SK-N-SH treated with all-trans-retinoic acid at 6 μM for 48 hours (cell line): ENCODE measurements at places on chromosomes 16 and 17.

DNA sequence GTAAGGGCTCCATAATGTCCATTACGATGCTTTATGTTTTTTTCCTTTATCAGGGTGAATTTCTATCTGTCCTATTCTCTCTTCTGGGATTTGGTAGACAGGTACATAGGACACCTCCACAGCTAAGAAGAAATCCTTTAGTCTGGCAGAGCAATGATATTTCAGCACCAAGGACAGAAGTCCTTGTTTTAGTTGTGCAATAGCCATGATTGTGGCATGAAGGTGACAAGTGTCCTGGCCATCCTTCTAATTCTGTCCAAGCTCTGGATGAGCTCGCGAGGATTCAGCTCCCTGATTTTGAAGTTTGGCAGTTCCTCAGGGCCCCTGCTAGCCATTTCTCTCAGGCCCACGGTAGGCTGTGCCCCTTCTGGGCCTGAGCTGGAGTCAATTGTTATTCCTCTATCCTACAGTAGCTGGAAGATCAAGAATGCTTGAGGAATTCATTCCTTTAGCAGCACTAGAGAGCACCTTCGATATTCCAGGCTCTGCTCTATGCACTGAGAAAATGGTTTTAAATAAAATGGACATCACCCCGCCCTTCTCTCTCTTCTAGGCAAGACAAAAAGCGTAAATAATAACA lies 320.8 kb downstream of the XYLT1 start:
- no peak for ATAC-seq

- ATAC-seq = no peak
These were observed 1.5 kb downstream of the SP2 start for GRCh38 chr17:47897561-47897960.

DNA sequence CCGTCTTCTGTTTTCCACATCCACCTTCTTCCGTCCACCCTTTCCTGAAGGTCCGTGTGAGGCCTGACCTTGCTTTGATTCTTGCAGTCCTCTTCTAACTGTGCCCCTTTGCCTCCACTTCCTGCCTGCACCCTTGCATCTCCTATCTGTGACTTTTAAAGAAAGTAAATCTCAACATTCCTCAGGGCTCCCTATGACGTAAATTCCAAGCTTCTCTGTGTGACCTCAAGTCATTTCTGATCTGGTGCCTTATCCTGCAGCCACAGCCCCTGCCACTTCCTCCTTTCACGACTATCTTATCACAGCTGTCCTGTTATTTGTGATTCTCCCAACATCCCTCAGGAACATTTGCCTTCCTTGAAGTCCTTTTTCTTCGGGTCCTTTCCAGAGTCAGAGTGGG lies 520.5 kb downstream of the CDH13 start:
- ATAC-seq = no peak

DNA sequence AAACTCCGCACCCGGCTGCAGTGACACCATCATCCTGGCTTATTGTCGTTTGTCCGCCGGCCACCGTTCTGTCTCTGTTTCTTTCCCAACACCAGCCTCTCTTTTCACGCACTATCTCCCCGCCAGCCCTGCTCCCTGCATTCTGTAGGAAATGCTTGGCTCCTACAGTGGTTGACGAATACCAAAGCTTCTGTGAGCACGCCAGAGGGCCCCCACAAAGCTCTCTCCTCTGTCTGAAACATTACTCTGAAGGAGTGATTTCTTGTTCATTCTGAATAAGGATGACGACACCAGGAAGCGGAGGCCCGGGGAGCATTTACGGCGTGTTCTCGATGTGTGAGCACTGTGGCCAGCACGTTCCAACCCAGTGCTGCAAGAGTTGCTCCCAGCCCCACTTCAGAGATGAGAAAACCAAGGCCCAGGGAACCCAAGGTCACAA lies 58.8 kb downstream of the ADCY9 start:
- ATAC-seq = no peak

DNA sequence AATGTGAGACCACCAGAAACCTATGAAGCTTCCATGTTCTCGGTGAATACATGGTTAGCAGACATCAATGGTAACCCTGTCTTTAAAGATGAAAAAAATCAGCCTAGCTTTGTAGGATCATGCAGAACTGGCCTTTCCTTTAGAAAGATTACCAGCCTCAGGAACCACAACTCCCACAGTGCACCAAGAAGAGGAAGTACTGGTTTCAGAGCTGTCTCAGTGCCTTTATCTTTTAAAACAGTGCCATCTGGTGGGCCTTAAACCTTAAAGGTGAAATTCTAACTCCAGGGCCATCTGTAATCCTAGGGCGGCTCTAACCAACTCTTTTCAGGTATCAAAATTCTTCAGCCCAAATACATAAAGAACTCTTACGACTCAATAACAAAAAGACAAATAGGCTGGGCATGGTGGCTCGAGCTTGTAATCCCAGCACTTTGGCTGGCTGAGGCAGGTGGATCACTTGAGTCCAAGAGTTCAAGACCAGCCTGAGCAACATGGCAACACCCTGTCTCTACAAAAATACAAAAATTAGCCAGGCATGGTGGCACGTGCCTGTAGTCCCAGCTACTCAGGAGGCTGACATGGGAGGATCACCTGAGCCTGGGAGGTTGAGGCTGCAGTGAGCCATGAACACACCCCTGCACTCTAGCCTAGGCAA lies 5.4 kb downstream of the ATPAF2 start:
- peak; percentile 96 for ATAC-seq

DNA sequence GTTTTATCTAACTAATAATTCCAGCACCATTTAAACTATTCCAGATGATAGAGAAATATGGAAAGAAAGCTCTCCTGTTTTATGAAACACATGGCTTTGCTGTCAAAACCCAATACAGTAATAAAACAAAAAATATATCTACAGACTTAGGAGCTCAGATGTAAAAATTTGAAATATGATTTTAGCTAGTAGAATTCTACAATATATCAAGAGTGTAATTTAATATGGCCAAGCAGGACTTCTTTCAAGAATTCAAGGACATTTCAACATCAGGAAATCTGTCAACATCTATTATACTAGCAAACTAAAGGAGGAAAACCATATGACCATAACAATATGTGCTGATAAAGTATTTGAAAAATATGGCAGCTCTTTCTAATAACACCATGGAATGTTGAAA lies 57.5 kb downstream of the CCDC182 start:
- peak; percentile 90 for ATAC-seq

DNA sequence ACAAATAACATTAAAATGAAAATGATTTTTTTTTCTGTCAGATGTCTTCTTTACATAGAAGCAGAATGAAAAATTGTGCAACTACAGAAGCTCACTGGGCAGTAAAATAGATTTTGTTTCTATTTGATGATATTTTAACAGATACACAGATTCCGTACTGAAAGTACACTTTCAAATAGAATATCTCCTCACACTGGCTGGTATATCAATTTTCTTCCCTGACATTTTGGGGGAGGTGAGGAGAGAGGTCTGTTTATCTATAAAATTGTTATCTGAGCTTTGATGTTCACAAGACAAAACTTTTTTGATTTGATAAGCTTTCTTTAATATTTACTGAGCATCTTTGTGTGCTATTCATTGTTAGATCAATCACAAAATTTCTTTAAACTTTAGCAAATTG lies 124.3 kb upstream of the NACA2 start:
- no peak for ATAC-seq

GRCh38 chr16:68073902-68074760 lies 11.0 kb upstream of the NFATC3 start:
- ATAC-seq = no peak

- no peak for ATAC-seq
These were observed 48.3 kb upstream of the HAPSTR1 start for GRCh38 chr16:9042964-9043680.

DNA sequence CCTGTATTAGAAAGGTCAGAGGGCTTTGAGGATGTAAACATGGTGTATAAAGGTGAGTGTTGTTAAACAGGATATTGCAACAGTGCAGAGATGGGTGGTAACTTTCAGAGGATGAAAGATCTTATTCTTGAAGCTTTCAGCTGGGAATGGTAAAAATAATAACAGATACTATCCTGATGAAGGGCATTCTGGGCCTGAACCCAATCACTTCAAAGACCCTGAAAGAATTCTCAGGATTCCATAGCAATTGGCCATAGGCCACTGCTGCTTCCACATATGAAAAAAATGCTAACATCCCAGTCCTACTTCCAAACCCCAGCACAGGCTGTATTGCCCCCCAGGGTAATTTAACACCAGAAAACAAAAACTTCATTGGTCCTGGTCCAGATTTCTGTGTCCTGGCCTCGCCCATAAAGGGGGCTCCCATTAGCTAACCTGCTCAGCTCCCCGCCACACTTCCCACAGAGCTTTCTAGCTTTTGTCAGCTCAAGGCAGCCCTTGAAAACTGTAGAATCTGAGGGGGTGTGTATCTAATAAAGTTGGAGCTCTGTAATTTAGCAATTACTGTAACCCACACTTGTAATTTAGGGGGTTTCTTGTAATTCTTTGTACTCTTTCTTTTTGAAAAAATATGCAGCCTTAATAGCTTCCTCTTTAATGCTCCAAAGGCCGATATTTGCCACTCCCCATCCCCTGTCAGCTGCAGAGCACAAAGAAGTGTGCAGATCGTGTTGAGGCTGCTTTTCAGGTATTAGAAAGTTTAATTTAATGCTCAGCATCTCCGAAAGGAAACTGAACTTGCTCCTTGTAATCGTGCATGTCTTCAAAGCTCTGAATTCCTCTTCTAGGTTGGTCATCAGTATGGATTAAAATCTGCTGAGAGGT lies 371.5 kb downstream of the SEC14L1 start:
- no peak for ATAC-seq

- no peak for ATAC-seq
These were observed 145.8 kb downstream of the IRX3 start for GRCh38 chr16:54140788-54141136.

- no peak for ATAC-seq
These were observed 11.9 kb upstream of the SLC4A1 start for GRCh38 chr17:44279666-44280391.

GRCh38 chr17:56995766-56996165 lies 17.8 kb downstream of the SCPEP1 start:
- no peak; the same call in 2 of the 3 replicates for ATAC-seq

- no peak for ATAC-seq
These were observed 133.0 kb upstream of the GSE1 start for GRCh38 chr16:85479972-85480726.

DNA sequence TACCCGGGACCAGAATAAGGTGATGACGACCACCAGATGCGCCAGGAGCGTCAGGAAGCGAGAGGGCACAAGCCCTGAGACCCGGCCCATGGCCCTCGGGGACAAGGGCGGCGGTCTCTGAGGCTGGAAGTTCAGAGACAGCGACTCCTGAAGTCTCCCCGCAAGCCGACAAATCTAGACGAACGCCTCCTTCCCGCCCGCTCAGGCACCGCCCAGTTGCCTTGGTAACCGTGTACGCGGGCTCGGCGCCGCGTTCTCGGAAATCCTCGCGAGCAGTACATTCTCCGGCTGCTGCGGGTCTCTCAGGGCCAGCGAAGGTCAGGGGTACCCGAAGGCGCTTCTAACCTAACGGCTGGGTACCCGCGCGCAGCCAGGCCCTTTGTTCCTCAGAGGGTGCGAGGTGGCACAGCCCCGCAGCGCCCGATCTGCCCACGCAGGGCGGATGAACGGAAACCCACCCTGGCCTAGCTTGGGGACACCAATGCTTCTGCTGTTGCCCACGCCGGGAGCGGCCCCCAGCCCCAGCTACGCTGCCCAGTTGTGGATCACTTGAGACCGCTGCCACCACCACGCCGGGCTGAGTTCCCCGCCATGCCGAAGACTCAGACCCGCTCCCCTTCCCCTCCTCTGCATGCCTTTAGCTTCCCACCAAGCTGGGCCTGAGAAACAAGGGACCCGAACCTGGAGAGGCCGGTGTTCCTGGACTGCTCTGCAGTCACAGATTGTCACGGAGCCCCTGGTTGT lies at the start of gene TMEM107:
TMEM107 (minus strand) TSS at position 184 of the 744 bp plus-strand sequence; CDS start at position 90, 94 bp downstream.
- peak; percentile 77 for ATAC-seq

- no peak for ATAC-seq
These were observed 137.5 kb downstream of the SOCS1 start for GRCh38 chr16:11118479-11118878.

DNA sequence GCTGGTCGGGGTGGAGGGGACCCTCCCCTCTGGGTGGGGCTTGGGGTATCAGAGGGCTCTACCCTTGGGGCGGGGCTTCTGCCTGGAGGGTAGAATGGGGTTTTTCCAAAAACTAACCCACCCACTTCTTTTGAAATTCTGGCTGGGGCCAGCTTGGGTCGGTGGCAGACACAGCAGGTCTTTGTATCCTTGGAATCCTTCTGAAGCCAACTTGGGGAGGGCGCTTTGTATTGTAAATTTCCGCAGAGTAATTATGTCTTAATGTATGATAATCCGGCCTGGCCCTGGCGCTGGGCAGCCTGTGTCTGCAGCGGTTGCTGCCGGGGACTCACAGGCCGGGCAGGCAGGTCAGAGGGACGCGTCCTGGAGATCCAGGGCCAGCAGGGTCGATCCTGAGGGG lies 33.9 kb upstream of the GSE1 start:
- no peak for ATAC-seq

DNA sequence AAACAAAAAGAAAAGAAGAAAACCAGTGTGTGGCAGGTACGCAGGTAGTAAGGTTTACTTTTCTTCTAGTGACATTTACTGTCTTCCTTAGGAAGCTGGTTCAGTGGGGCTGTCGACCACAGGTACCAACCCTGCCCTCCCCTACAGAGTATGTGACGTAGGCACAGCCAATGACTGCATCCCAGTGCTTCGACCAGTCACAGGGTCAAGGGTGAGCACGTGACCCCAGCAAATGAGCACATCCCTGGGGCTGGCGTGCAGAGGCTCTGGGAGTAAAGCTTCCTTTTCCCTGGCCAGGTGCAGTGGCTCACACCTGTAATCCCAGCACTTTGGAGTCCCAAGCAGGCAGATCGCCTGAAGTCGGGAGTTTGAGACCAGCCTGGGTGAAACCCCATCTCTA lies 38.9 kb upstream of the PLCG2 start:
- ATAC-seq = no peak

GRCh38 chr17:59631276-59631675 lies 11.6 kb downstream of the CLTC start:
- no peak for ATAC-seq

DNA sequence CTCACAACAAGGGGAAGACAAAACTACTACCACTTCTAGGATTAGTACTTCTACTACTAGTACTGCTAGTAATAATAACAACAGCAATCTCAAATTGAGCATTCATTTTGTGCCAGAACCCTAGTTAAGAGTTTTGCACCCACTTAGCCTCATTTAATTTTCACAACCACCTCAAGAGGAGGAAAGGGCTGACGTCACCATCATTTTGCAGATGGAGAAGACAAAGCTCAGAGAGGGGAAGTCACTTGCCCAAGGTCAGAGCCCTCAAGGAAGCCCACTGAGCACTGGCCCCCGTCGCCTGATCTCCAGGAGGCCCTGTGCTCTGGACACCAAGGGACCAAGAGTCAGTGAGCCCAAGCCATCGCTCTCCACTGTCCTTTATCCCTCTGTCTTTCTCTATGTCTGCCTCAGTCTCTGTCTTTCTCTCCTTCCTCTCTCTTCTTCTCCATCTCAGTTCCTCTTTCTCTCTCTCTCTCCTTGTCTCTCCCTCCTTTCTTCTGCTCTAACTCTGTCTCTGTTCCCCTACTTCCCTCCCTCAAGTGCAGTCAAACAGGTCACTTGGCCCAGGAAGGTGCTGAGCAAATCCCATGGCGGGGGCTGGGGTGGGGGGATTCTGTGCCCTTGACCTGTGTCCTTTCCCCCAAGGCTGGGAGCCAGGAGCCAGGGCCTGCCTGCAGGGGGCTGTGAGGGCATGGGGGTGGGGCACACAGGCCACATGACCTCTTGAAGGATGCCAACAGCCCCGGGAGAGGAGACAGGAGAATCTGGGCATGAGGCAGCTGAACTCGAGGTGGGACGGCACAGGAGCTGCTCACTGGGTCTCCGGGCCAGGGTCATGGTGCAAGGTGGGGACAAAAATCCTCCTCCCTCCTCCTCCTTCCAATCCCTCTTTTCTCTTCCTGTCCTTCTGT lies 11.2 kb upstream of the NGFR start:
- no peak for ATAC-seq

- ATAC-seq = peak; percentile 77
These were observed at the start of gene CENPX for GRCh38 chr17:82022310-82022980. Gene CENPX, minus strand, starts transcription at chr17:82022878. Its CDS starts 17 bp downstream, at chr17:82022861.
